ENCODE measurements at places on chromosomes 12 and 14.

GRCh38 chr12:131133994-131134393 is 180.3 kb downstream of the ADGRD1 start:
- DNase-seq = no peak

- peak; percentile 44 for DNase-seq
These were observed 15.0 kb downstream of the ACACB start for GRCh38 chr12:109131154-109132050.

DNA sequence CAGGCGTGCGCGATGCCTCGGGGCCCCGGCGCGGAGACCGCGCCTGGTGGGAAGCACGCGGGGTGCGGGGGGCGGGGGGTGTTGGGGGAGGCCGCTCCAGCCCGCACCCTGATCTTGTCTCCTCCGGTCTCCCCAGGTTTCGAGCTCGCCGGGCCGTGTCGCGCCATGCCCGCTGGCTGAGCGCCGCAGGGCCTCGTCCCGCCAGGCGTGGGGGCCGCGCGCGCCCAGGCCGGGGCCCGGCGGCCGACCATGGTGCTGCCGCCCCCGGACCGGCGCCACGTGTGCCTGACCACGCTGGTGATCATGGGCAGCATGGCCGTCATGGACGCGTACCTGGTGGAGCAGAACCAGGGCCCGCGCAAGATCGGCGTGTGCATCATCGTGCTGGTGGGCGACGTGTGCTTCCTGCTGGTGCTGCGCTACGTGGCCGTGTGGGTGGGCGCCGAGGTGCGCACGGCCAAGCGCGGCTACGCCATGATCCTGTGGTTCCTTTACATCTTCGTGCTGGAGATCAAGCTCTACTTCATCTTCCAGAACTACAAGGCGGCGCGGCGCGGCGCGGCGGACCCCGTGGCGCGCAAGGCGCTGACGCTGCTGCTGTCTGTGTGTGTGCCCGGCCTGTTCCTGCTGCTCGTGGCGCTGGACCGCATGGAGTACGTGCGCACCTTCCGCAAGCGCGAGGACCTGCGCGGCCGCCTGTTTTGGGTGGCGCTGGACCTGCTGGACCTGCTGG is 2.4 kb downstream of the TMEM121 start:
- DNase-seq = no peak

GRCh38 chr12:58988643-58989344 is 68.5 kb upstream of the LRIG3 start:
- no peak for DNase-seq

GRCh38 chr14:44669496-44669895 is 162.4 kb upstream of the FSCB start:
- DNase-seq = no peak

DNA sequence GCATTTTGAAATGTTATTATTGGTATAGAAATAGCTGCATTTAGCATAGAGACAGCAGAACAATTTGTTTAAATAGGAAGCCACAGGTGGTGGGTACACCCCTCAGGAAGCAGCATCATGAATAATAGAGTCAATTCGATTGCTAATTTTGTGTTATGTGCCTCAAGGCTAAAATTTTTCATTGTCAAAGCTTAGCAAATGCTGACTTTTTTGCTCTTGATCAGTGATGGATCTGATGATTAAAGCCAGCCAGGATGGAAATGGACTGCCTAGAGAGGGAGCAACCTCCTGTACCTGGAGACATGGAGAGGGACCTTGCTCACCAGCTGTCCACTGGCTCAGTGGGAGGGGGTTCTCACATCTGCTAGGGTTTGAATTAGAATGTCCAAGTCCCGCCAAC is 4.5 kb upstream of the KRT8 start:
- no peak for DNase-seq
